GM23248 (cell line): ENCODE measurements at places on chromosomes 3 and 15. TPM values are rescaled to one million over a fixed set of nuclear protein-coding genes. Genes with fewer than 3 reads are reported as not detected.

Gene FAM81A
- 0.26 and 0.70 TPM in 2 replicates for polyA plus RNA-seq

- peak; percentile 49 for DNase-seq
These were observed 72.0 kb downstream of the CCNL1 start for GRCh38 chr3:157087780-157088600.

DNA sequence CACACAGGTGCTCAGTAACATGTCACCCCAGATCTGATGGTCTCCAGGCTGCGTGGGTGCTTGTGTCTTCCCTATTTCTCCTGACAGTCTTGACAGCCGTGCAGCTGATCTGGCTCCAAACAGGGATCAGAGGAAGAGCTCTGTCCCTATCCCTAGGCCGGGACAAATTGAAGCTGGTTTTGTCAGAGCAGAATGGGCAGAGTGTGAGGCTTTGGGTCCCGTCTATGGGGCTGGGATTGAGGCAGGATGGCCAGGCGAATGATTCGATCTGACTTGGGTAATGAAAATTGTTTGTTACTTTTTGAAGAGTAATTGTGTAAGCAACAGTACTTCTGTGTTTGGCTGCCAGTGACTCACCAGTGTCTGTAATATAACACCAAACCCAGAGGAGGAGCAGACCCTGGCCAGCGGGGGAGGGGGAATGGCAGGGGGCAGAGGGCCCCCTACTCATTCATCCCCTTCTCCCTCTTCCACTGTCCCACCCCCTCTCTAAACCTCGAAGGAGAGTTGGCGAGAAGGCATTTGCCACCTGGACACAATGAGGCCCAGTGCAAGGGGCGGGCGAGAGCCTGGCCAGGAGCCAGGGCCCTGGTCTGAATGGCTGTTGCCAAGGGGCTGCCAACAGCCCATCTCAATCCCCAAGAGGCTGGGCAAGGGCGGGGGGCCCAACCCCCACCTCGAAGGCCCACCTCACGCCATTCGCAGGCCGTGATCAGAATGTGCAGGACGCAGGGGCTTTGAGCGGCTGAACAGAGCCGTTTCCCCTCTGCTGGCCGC is 4.9 kb upstream of the MAGEF1 start:
- peak; percentile 82 for DNase-seq

Gene SLC28A2
- not detected in 2 replicates for polyA plus RNA-seq
